ENCODE measurements at places on chromosomes 6 and 20.

DNA sequence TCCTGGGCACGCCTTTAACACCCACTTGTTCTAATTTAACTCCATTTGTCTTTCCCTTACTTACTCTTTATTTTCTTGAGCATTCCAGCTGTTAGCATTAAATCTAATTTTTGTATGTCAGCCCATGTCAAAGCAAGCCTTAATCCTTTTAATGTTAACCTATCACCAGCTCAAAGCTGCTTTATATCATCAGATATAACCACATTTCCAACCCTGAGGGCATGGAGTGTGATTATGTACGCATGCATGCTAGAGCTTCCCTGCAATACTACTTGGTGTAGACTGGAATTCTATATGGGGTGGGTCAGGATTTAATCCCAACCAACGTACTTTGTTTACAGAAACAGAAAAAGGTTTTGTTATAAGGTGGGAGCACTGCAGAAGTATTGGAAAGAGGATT is 139.4 kb upstream of the HMGN3 start:
- peak; percentile 32 for DNase-seq

DNA sequence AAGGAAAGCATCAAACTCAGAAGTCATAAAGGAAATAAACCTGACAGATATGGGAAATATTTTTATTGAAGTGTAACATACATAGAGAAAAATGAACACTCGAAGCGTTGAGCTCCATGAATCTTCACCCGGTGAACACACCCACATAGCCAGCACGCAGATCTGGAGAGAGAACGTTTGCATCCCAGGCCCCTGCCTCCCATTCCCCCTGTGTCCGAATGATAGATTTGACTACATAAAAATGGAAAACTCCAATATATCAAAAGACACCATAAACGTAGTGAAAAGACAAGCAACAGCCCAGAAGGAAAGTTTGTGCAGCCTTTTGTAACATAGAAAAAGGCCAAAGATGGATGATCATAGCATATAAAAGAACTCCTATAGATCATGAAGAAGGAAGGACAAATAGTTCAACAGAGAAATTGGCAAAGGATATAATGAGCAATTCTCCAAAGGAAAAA is 17.1 kb downstream of the SYNJ2 start:
- DNase-seq, result no peak

- DNase-seq, result peak; percentile 28
Observed at GRCh38 chr6:18034798-18035202, 47.4 kb upstream of the KIF13A start.

GRCh38 chr6:67630146-67630545 is 1004.9 kb upstream of the ADGRB3 start:
- DNase-seq, result peak; percentile 52

DNA sequence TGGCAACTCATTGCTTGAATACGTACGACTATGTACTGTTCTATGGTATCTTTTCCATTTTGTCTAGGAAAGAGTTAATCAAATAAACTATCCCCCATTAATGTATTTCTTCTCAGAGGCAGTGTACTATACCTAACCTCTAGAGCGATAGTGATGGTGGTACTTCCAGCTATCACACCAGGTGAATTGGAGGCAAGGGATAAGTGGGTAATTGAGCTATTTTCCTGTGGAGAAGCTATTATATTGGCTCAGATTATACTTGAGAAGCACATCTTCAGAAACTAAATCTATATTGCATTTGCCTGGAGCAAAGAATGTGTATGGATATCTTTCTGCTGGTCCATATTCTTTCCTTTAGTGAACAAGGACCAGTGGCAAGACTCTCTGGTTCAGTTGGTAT is 430.7 kb upstream of the KHDRBS2 start:
- DNase-seq, result no peak

Measured in A673 (cell line).